ENCODE measurements at places on chromosomes 13 and 19.

- no peak for DNase-seq
Observed at GRCh38 chr13:49533591-49534269, 38.0 kb downstream of the PHF11 start.

DNA sequence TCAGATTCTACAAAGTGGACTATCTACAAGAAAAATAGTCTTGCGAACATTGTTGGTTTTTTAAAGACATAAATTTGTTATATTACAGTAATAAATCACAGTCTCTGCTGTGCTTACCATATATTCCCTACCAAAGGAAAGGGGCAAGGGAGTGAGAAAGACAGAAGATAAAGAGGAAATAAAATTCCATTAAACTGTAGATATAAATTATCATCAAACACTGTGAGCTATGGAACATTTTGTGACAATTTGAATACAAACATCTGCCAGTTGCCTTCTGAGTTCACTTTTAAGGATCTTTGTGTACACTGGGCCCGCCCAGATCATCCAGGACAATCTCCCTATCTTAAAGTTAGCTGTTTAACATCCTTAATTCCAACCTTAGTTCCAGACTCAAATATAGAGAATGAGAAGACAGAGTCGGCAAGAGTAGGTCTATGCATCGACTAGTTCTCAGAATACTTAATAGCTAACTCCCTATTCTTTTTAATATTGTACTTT, 122.8 kb downstream of the NUFIP1 start:
- no peak for DNase-seq

GRCh38 chr13:101982903-101983302, 418.9 kb downstream of the FGF14 start:
- DNase-seq, result no peak

DNA sequence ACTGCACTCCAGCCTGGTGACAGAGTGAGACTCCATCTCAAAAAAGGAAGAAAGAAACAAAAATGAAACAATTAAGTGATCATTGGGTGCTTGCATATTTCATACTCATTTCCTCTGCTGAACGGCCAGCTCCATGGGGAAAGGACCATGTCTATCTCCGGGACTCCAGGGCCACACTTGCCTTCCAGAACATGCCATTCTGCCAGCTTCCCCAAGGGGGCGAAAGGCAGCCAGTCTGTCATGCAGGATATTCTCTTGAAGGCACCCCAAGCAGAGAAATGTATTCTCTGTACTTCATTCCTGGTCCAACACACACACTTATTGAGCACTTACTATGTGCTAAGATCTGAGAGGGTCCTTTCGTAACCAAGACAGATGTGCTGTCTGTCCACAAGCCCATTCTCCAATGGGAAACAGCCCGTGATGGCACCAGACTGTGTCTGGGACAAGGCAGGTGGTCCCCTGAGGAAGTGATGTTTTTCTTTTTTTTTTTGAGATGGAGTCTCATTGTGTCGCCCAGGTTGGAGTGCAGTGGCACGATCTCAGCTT, 10.2 kb upstream of the CARM1 start:
- DNase-seq, result peak; percentile 53

- no peak for DNase-seq
Observed at GRCh38 chr19:16144216-16144581, 714 bp downstream of the HSH2D start.

DNA sequence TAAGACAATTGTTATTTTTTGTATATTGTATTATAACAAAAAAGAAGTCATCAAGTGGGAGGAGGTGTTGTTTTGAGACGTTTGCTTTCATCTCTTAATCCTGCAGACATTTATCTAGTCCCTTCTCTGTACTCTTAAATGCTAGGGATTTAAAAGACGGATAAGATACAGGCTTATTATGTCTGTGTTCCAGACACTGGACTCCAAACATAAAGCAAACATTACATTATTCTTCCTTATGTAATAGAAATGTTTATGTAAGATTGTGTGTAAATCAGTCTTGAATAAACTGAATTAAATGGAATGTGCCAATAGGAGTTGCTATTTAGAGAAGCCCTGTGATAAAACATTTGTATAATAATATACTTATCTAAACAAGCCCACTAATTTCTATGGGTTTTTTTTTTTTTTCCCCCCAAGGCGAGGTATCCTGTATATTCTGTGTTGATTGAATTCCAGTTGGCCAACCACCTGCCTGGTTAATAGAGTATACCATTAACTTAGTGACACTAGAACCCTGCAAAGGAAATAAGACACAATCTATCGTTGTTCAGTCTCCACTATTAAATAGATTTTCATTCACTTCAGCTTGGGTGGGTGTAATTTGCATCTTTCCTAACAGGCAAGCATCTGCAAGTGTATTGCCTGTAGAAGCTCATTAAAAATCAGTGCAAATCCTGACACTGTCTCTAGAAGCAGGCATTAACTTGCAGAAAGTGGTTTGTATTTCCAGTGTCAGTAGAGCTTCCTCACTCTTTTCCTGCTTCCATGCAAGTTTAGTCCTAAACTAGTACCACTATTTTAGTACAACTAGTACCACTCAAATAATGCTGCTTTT, 69.0 kb downstream of the LRCH1 start:
- DNase-seq, result no peak

GRCh38 chr13:80237646-80238045, 103.3 kb downstream of the SPRY2 start:
- DNase-seq, result no peak

GRCh38 chr13:50198508-50198907, 183.3 kb downstream of the KCNRG start:
- DNase-seq, result no peak

GRCh38 chr19:22606212-22606553, 27.9 kb upstream of the ZNF492 start:
- no peak for DNase-seq

DNA sequence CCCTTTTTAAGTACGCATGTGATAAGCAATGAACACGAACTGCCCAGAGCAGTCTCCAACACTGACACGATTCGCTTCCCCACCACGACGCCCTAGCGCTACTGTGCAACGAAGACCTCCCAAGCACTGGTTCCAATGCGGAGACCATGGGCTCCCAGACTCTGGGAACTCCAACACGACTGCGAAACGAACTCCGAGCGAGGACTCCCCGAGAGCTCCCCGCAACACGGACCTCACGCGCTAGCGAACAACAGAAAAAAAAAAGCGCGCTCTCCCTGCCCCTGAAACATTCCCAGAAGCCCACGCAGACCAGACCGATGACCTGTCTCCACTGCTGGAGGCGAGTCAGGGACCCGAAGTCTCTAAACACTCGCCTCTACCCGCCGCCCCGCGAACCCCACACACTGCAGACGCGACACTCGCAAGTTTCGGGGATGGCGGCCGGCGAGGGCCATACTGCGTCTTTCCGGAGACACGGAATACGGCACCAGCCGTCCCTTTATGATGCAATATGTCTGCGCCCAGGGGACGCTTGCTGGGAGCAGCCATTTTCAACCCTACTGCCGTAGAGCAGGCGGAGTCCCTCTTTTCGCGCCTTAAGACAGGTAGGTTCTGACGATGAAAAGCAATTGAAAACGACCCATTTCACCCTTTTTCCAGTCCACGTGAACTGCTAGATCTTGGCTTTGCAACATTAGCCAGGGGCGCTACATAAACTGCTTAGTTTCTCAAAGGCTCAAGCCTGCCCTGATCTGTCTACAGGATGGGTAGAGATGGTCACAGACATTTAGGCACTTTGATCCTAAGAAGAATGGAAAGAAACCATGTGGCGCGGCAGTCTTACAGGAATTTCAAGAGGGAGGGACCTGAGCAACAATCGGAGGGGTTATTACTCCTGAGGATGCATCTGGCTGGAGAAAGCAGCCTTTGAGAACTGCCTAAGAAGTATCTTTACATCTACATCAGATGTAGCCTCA, at the start of gene ZNF577:
Gene ZNF577, minus strand, starts transcription at position 430 of the 977 bp plus-strand sequence. CDS start 7,569 bp downstream, outside the sequence.
- DNase-seq, result peak; percentile 77

DNA sequence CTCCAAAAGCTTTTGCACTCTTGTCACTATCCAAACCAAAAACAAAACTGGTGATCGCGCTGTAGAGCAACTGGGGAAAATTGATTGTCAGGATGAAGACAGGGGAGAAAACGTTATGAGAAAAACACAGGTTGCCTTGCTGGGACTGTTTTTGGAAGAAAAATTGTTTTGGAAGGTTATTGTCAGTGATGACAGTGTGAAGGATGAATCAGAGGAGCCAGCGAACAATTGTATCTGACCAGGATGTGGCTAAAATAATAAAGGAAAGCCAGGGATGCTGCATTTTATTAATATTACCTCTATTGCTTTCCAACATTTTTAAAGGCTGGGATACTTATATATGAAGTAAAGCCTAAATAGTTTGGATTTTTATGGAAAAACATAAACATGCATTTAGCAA, 334.0 kb downstream of the SPRY2 start:
- DNase-seq, result no peak

DNA sequence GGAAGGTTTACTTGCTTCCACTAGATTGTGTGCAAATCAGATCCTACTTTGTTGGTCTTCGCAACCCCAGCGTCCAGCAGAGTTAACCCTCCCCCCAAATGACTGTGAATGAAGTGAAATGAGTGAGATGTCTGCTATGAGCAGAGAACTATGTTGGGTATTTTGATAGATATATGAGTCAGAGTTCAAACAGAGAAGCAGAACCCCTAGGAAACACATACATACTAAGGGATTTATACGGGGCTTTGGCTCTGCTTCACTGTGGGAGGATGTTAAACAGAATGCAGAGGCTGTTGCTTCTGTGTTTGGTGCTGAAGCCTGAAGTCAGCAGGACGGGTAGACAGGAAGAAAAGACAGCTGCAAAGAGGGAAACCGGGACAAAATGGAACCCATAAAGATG, 197.0 kb downstream of the MZT1 start:
- no peak for DNase-seq

GRCh38 chr13:60139272-60139671, 24.5 kb downstream of the DIAPH3 start:
- no peak for DNase-seq

GRCh38 chr13:42906257-42906656, 85.8 kb downstream of the EPSTI1 start:
- no peak for DNase-seq

- no peak for DNase-seq
Observed at GRCh38 chr19:33910922-33911321, 114.3 kb downstream of the KCTD15 start.

- DNase-seq, result peak; percentile 34
Observed at GRCh38 chr19:57171551-57172081, 4.3 kb upstream of the DUXA start.

GRCh38 chr19:49954933-49955332, 6.0 kb downstream of the SIGLEC11 start:
- no peak for DNase-seq

DNA sequence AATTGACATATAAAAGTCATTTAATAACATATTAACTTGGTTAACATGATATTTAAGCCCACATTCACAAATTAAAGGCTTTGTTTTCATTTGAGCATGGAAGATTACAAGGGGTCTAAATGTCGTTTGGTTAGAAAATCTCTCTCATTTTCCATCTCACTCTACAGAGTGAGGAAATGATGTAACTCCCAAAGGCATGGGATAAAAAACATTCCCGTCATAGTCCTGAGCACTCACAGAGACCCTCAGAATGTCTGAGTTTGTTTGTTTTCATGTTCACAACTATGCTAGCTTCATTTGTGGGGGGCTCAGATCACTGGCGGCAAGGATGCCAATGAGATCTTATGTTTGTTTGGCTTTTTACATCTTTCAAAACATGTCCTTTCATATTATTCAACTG, 307.5 kb downstream of the TBC1D4 start:
- DNase-seq, result no peak

- no peak for DNase-seq
Observed at GRCh38 chr13:79281339-79281747, 124.7 kb downstream of the RBM26 start.

GRCh38 chr13:78133511-78133910, 214.9 kb upstream of the EDNRB start:
- no peak for DNase-seq

DNA sequence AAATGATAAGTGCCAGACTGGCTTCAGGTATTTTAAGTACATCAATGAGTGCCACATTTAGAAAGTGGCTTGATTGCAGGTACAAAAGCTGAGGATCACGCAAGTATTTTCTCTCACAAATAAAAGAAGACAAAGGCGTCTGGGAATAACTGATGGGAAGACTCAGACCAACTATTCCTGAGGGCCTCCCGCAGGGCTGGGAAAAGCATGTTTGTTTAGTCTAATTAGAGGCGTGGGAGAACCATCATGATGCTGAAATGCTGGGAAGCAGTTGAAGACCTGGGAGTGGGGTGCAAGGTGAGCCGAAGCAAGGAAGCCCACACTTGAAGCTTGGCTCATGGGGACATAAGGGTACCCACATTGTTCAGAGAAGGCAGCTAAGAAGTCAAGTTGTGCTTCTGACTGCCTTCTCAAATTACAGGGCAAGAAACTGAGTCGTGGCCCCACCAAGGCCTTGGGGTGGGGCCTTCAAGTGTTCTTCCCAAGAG, 536.0 kb downstream of the MYO16 start:
- DNase-seq, result no peak

- no peak for DNase-seq
Observed at GRCh38 chr19:32875428-32875827, 5.9 kb upstream of the SLC7A9 start.

DNA sequence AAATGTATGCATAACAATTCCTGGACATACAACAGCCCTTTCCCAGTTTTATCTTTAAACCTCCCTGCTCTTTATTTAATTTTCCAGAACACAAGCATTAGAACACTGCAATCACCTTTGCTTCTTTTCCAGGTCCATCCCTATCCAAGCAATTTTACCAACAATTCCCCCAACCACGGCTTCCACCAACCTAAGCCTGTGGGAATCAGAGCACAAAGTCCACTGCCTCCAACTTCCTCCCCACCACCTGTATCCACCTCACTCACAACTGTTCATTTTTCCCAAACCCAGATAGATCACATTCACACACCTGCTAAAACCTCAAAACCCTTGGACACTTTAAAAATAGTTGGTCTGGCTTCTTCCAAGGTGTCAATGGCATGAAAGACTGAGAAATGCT, 39.5 kb downstream of the FOXO1 start:
- no peak for DNase-seq

GRCh38 chr19:28397800-28398199, 815.2 kb downstream of the UQCRFS1 start:
- DNase-seq, result no peak

DNA sequence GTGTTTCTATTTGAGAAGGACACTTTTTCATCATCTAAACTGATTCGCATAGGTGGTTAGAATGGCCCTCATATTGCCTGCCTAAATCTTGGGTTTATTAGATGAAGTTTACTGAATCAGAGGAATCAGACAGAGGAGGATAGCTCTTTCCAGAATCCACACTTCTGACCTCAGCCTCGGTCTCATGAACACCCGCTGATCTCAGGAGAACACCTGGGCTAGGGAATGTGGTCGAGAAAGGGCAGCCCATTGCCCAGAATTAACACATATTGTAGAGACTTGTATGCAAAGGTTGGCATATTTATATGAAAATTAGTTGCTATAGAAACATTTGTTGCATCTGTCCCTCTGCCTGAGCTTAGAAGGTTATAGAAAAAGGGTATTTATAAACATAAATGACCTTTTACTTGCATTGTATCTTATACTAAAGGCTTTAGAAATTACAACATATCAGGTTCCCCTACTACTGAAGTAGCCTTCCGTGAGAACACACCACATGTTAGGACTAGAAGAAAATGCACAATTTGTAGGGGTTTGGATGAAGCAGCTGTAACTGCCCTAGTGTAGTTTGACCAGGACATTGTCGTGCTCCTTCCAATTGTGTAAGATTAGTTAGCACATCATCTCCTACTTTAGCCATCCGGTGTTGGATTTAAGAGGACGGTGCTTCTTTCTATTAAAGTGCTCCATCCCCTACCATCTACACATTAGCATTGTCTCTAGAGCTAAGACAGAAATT, 103.8 kb downstream of the TNFRSF19 start:
- DNase-seq, result no peak
